ENCODE measurements at places on chromosomes 4 and X.

DNA sequence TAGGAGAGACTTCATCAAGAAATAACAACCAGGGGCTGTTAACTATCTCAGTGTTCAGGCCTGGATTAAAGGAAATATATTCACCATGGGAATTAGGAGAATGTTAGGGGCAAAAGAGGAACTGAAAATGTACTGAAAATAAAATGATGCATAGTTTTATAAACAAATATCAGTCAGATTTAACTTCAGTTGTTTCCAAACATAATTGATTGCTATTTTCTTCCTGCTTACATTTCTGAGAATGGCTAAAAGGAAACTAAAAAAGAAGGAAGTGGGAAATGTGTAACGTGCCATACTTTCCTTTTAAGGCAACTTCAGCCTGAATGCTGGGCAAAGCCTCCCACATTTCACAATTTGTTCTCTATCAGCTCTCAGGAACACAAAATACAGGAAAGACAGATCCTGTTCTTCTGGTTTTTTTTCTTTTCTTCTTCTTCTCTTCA lies 178.1 kb downstream of the MAML3 start:
- no peak for DNase-seq

DNA sequence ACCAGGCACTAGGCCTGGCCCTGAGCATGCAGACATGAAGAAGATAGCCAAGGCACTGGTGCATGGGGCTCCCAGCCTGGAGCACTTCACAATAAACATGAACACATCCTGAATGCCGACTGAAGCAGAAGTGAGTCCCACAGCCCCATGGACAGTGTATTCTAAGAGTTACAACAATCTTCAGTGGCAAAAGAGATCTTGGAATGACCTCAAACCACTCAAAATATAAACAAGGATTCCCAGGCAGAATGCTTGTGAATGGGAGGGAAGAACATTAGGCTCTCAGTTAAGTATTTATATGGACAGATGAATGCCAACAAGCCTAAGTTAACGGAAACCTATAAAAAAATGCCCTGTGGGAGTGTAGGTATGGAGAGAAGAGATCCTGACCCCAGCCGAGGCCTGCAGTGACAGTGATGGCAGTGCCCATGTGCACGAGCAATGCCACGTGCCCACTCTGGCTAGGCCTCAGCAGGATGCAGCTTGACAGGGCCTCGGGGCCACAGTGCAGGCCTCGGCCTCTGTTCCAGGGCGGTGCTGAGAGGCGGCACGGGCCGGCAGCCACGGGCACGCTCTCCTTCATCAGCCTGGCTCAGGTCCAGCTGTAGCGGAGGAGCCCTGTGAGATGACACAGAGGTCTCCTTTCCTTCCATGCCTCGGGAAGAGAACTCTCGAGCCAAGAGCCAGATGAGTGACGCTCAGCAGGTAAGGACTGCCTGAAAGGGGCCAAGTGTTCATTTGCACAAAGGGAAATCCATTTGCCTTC lies 49.2 kb downstream of the IRF2 start:
- DNase-seq = no peak

GRCh38 chr4:133856731-133857355 lies 344.7 kb downstream of the PABPC4L start:
- no peak for DNase-seq

- DNase-seq = no peak
These were observed 89.1 kb upstream of the CBR4 start for GRCh38 chr4:169098969-169099690.

- DNase-seq = no peak
These were observed 149.9 kb downstream of the ARSF start for GRCh38 chrX:3191201-3191600.

GRCh38 chr4:123484291-123484926 lies 87.8 kb downstream of the SPRY1 start:
- no peak for DNase-seq

DNA sequence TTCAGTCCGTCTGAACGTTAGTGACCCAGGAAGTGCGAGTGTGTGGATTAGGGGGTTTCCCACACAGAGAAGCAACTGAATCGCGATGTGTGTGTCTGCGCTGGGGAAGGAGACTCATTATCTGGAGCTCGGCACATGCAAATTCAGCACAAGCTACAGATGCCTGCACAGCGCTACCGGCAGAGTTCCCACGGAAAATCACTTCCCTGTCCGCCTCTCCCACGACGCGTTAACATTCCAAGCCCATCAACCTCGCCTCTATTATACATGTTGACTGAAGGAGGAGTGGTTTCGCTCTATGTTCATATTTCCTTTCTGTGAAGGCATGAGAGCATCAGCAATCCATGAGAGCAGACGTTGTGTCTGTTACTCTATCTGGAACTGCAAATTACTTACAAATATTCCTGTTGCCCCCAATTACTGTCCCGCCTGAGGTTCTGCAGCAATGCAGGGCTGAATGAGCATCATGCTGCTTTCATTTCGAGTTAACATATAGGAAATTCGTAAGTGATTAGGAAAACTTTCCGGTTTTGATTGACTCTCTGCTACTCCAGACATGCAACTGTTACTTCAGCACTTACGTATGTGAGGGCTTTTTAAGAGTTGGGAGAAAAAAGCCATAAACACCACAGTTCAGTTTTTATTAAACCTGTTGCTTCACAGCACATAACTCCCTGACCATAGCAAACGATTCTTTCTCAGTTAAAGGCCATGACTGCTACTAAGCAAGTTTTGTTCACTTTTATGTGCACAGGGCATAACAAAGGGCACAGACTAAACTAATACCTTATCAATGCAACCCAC lies 15.0 kb upstream of the MTNR1A start:
- DNase-seq = no peak

DNA sequence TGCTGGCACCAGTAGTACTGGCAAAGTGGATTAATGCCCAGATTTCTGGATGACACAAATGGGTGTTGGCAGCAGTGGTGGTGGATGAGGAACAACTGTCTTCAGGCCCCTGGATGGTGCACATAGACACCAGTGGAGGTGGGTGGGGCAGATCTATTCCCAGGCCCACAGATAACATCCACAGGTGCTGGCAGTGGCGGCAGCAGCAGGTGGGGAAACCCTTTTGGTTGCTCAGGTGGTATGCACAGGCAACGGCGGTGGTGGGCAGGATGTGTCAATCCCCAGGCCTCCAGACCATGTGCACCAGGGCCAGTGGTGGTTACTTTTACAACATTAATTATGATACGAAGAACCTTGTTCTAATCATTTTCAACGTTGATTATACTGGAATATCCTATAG lies 48.9 kb upstream of the FAT4 start:
- no peak for DNase-seq

- DNase-seq = no peak
These were observed 7.6 kb downstream of the ZIC3 start for GRCh38 chrX:137573324-137574101.

GRCh38 chrX:39472161-39472560 lies 625.6 kb downstream of the BCOR start:
- no peak for DNase-seq

GRCh38 chr4:40887764-40888131 lies 138.0 kb downstream of the NSUN7 start:
- DNase-seq = no peak

- DNase-seq = no peak
These were observed 97.1 kb downstream of the MRPL1 start for GRCh38 chr4:77959566-77960338.

DNA sequence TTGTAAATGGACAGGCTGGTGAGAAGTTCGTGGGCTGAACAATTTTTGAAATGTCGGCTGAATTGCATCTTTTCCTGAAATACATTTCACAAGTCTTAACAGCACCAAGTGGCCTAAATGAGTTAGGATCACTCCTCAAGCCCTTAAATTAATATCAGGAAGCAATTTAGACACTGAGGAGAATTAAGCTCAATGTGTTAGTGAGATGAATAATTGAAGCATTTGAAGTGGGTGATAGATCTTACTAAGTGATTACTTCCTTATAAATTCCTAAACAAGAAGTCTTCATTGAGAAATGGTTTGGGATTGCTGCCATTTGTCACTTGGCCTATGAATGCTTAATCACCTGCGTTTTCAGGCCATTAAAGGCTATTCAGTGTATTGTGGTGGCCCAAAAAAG lies 116.8 kb downstream of the NAA11 start:
- DNase-seq = no peak

DNA sequence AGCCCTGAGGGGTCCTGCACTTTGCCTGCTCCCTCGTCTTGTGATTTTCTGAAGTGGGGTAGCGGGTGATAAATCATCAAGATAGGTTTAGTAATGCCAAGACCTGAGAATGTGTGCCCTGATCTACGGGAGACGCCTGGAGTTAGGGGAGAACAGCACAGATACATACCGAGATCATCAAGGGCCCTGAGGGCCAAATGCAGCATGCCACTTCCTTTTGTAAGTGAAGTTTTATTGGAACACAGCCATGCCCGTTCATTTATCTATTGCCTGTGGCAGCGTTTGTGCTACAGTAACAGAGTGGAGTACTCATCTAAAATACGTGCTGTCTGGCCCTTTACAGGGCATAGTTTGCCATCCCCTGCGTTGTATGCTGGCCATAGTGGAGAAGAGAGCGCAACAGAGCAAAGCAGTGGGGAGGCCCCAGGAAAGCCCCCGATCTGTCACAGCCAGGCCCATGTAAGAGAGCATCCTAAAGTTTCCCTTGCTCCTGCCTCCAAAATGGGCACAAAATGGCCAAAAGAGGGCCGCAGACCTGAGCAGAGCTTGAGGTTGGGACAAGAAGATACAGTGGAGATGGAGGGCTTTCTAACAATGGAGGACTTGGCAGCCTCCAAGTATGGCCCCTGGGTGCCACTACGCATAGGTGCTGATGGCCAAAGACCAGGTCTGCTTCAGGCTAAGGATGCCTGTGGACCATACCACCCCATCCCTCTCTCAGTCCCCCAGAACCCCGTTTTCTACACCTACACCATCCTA lies 167.0 kb downstream of the SMIM20 start:
- DNase-seq = no peak

DNA sequence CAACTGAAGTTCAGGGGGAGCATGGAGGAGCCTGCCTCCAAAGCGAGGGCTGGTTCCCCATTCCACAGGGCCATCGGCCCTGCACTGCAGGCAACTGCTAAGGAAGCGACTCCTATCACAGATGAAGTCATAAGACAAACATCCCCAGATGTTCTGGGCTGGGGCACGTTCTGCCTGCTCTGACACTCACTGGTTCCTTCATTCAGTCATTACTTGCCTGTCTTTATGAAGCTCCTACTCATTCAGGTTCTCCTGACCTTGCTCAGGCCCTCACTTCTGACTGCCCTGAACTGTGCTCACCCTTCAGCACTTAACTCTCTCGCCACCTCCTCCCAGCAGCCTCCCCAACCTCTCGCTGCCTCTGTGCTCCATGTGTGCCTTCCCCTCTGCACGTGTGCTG lies 2.5 kb upstream of the SLC2A9 start:
- peak; percentile 43 for DNase-seq

GRCh38 chr4:48173056-48173991 lies 39.3 kb upstream of the TXK start:
- no peak for DNase-seq

DNA sequence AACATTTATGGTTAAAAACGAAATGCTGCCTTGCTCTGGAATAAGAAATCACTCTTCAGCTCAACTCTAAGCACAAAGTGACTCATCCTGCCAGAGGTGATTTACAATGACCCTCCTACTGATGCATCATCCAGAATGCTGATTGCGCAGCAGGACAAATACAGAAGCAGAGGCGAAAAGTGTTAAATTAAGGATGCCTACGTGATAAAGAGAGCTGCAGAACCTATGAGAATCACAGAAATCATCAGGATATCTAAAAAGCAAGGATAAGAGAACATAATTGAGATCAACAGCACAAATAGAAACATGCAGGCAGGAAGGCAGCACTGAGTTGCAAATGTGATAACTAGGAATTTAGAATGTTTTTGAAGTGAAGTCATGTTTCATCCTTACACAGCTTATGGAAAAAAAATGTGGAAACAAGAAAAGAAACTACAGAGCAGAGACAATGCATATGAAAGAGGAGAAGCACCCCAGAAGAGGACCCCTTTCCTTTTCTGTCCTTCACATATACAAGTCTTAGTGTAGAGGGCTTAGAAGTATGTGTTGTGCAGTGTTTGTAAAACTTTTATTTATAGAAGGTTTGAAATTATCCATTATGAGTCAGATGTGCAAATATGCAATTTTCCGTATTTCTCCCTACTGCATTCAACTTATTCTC lies 188.4 kb downstream of the SLC7A11 start:
- DNase-seq = no peak

GRCh38 chr4:121408-122084 lies 2.8 kb upstream of the ZNF718 start:
- peak; percentile 68 for DNase-seq

DNA sequence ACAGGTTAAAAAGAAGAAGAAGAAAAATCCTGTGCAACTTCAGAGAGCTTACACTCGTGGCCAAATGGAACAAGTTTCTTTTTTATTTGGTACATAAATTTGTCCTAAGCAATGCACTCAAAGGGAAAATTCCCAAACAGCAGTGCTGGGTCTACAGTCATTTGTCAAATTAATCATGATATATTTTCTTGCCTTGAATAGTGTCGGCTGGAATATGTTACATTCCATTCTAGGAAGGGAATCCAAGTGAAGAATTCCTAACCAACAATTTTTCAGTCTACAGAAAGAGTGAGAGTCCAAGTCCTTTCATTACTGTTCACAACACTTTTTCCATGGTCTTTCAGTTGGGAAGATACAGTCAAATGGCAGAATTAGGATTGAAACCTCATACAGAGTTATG lies 63.9 kb downstream of the HAND2 start:
- DNase-seq = no peak

DNA sequence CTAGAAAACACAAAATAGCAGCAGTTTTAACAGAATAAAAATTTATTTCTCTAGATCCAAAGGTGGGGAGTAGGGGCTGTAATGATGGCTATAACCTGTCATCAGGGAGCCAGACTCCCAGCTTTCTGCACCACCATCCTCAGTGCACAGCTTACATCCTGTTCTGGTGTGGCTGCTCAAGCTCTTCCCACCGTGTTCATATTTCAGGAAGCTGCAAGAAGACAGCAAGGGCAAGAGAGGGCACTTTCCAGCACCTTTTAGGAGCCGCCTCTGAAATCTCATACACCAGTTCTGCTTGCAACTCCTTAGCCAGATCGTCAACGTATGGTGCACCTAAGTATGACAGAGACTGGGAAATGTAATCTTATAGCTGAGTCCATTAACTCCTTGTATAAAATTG lies 253.7 kb downstream of the CENPC start:
- no peak for DNase-seq

- no peak for DNase-seq
These were observed 32.7 kb downstream of the CCDC149 start for GRCh38 chr4:24880186-24880585.

Data from CD4-positive, alpha-beta T cell (primary cell).